ENCODE measurements at places on chromosomes 2 and 18. TPM values are rescaled to one million over a fixed set of nuclear protein-coding genes. Genes with fewer than 3 reads are reported as not detected.

- H3K27me3 ChIP-seq = no peaks in the 10 kb centered on the region
- no peaks in the 10 kb centered on the region for H3K36me3 ChIP-seq
- H3K4me3 ChIP-seq = no peak overlapping the region
- DNase-seq = no peak
- H3K27ac ChIP-seq = no peak overlapping the region
- no peaks in the 10 kb centered on the region for H3K4me1 ChIP-seq
Observed at GRCh38 chr2:138708682-138709241, 71.4 kb downstream of the NXPH2 start.

DNA sequence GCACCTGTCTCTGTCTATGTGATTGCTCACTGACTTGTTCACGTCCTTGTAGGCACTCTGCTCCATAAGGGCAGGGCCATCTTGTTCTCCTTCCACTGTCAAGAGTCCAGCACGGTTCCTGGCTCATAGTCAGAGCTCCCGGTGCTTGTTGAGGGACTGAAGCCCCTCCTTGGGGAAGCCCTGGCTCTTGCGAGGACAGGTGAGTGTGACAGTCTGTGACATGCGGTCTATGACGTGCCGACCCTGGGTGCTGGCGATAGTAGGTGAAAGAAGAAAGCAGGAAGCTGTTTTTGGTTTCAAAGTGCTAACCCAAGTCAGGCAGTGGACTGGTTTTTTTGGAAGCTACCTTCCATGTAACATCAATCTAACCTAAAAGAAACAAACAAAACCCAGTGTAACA lies 18.8 kb downstream of the TSHZ1 start:
- H3K36me3 ChIP-seq = peaks cover 9% of the 10 kb centered on the region
- peaks cover 80% of the 10 kb centered on the region for H3K4me1 ChIP-seq
- no peaks in the 10 kb centered on the region for H3K27me3 ChIP-seq
- no peak for DNase-seq

DNA sequence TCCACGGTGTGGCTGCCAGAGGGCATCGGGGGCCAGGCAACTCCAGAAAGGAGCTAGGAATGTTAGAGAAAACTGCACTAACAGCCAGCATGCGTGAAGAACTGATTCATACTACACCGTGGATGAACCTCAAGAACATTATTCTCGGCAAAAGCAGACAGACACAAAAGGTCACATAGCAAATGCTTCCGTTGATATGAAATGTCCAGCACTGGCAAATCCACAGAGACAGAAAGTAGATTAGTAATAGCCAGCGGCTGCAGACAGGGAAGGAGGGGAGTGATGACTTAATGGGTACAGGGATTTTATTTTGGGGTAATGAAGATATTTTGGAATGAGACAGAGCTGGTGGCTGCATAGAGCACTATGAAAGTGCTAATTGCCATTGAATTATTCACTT lies 37.4 kb downstream of the SCTR start:
- DNase-seq = no peak
- no peak overlapping the region for H3K27ac ChIP-seq
- H3K27me3 ChIP-seq = peaks cover 9% of the 10 kb centered on the region
- H3K36me3 ChIP-seq = no peaks in the 10 kb centered on the region

- H3K4me1 ChIP-seq = no peaks in the 10 kb centered on the region
- H3K27me3 ChIP-seq = no peaks in the 10 kb centered on the region
- no peak overlapping the region for H3K4me3 ChIP-seq
- DNase-seq = no peak
- H3K27ac ChIP-seq = no peak overlapping the region
Observed at GRCh38 chr18:66558773-66559172, 45.1 kb downstream of the CDH19 start.

DNA sequence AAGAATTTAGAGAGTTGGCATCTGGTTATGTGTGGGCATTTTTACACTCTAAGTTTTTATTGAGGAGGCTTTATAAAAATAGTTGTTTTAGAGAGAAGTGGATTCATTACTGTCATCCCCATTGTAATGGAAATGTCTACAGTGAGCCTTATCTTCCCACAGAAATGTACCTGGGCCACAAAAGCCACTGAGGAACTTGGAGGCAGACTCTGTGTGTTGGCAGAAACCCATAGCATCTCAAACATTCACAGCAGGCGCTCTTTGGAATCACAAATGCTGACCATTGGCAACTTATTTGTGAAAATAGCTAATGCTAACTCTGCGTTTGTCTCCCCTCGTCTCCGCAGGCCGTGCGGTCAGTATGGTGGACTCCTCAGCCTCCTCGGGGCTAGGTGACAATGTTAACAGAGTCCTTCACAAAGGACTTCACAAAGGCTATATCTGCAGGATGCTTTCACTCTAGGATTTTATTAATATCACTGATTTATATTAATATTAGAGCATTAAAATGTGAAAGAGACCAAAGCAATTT lies 689.1 kb upstream of the POU3F3 start:
- H3K27ac ChIP-seq = no peak overlapping the region
- DNase-seq = no peak
- no peaks in the 10 kb centered on the region for H3K36me3 ChIP-seq
- no peaks in the 10 kb centered on the region for H3K4me1 ChIP-seq
- no peaks in the 10 kb centered on the region for H3K27me3 ChIP-seq
- H3K4me3 ChIP-seq = no peak overlapping the region

- H3K36me3 ChIP-seq = no peaks in the 10 kb centered on the region
- no peak for DNase-seq
- H3K27me3 ChIP-seq = no peaks in the 10 kb centered on the region
- no peaks in the 10 kb centered on the region for H3K4me1 ChIP-seq
- no peak overlapping the region for H3K27ac ChIP-seq
- H3K4me3 ChIP-seq = no peak overlapping the region
Observed at GRCh38 chr2:38147333-38148121, 71.6 kb upstream of the CYP1B1 start.

DNA sequence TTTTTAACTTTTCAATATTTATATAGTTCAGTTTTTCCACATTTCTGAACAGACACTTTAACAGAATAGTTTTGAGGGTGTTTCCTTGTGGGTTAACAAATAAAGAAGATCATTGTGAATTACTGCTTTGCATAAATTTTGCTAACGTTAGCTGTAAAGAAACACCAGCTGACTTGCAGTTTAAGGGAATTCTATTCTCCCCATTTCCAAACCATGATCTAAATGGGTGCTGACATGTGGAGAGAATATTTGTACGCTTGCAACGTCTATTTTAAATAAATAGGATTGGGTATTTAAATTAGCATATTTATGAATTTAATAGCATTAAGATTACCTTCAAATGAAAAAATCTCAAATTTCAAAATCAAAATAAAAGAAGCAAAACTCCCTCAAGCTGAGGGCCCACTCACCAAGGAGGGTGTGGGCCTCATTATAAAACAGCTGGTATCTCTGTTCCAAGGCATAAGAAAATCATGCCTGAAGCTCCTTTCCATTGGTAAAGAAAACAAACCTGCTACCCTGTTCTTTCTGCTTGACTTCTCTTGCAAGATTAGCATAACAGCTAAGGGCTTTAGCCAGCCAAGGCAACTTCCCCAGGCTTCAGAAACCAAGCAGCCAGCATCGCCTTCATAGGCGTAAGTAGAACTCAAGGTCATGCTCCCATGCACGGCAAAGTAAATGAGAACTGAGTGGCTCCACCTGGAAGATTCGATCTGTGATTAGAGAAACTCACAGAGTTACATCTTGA lies 3.2 kb downstream of the MRO start:
- no peak for DNase-seq
- no peaks in the 10 kb centered on the region for H3K4me1 ChIP-seq
- H3K4me3 ChIP-seq = no peak overlapping the region
- H3K27ac ChIP-seq = no peak overlapping the region
- no peaks in the 10 kb centered on the region for H3K36me3 ChIP-seq

DNA sequence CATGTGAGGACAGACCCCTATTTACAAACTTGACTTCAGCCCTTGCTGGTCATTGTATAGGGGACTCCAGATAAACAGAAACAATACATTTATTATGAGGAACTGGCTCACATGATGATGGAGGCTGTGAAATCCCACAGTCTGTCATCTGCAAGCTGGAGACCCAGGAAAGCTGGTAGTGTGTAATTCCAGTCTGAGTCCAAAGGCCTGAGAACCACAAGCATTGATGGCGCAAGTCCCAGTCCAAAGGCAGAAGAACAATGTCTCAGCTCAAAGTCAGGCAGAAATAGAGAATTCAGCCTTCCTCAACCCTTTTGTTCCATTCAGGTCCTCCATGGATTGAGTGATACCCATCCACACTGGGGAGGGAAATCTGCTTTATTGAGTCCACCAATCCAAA lies 28.1 kb upstream of the SPP2 start:
- no peak for DNase-seq
- no peak overlapping the region for H3K27ac ChIP-seq
- no peaks in the 10 kb centered on the region for H3K36me3 ChIP-seq
- H3K4me3 ChIP-seq = no peak overlapping the region

The GREB1L gene
- 0.09 TPM for polyA plus RNA-seq

The CFAP65 gene
- polyA plus RNA-seq = not detected

The RAMP1 gene
- polyA plus RNA-seq = not detected

The GALR1 gene
- not detected for polyA plus RNA-seq

The TFCP2L1 gene
- polyA plus RNA-seq = not detected

The ALPI gene
- polyA plus RNA-seq = not detected
